ENCODE measurements at places on chromosomes 4 and X.

GRCh38 chr4:43607400-43607799 lies 714.9 kb downstream of the GRXCR1 start:
- DNase-seq: no peak

DNA sequence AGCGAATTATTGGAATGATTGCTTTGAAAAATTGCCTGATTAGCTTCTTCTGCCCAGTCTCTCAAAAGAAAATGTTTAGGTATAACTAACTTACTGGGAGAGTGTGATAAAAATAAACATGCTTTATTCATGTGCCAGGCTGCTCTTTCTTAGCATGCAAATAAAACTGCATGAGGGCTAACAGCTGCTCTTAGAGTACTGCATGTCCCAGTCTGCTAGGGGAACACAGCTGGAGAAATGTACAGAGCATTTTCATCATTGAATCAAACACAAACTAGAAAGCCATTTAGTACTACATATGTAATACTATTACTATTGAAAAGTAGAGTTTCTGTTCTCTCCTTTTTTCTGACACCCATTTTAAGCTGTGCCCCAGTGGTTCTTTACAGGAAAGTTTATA lies 726.0 kb downstream of the GRID2 start:
- DNase-seq: no peak

DNA sequence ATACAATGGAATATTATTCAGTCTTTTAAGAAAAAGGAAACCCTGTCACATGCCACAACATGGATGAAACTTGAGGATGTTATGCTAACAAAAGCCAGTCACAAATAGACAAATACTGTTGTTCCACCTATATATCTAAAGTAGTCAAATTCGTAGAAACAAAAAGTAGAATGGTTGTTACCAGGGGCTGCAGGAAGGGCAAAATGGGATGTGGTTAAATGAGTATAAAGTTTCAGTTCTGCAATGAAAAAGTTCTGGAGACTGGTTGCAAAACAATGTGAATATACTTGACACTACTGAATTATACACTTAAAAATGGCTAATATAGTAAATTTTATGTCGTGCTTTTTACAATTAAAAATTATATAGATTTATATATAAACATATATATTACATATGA lies 12.2 kb downstream of the SPOCK3 start:
- DNase-seq: no peak

DNA sequence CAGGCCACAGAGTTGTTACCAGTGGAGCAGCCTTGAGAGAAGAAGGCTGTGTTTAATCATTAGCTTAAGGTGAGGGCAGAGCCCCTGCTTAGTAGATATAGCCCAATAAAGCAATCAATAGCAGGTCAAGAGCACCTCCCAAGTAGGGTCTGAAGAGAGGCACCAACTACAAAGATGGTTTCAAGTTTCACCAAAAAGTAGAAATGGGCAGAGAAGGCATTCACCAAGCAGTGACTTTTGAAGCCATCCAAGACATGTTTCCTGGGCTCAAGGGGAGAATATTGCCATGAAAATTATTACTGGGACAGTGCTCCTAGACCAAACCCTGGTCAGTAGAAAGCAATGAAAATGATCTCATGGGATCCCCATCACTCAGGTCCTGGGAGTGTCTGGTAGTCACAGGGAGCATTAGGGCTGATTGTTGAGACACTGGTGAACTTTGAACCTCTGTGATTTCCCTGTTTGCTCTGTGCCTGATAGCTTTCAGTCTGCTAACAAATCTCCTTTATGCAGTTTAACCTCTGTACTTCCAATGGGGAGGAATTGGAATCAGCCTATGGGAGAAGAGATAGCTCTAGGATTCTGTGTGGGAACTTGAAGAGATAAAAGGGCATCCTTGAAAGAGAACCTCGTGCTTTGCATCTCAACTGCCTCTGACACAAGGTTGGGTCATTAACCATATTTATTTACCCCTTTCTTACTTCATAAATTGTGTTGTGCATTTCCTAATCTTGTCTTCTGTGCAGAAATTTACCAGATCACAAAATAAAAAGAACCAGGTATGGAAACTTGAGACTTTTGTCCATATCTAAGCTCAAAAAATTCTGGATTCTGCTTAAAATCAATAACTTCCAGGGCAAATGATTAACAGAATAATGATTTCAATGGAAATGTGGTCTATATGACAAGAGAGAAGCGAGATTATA lies 9.3 kb upstream of the OTC start:
- DNase-seq: no peak

DNA sequence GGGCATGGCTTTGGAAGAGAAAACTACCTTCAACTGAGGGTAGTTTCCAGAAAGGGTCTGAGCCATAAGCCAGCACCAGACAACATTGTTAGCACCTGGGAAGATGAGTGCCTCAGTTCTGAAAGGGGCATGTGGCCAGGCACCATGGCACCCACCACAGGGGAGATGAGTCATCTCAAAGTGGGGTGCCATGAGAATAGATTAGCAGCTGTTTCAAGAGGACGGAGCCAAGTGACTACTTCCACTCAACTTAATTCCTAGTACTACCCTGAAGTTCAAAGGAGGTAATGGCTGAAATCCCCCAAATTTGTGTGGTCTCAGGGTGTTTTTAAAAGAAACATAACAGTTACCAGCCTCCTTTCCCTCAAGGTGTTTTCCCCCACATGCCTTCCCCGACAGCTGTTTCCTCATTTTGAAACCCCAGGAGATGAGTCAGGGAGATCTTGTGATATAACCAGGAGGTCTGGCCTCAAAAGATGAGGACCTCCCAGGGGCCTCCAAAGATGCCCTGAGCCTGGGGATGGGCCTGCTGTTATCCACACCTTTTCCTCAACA lies 27.8 kb upstream of the FTHL17 start:
- DNase-seq: no peak

Data from stimulated activated CD8-positive, alpha-beta memory T cell treated with anti-CD3 and anti-CD28 coated beads, Interleukin-15, amount 100 ng/mL, for 24 hours (primary cell).